ENCODE measurements at places on chromosomes 1 and 21.

DNA sequence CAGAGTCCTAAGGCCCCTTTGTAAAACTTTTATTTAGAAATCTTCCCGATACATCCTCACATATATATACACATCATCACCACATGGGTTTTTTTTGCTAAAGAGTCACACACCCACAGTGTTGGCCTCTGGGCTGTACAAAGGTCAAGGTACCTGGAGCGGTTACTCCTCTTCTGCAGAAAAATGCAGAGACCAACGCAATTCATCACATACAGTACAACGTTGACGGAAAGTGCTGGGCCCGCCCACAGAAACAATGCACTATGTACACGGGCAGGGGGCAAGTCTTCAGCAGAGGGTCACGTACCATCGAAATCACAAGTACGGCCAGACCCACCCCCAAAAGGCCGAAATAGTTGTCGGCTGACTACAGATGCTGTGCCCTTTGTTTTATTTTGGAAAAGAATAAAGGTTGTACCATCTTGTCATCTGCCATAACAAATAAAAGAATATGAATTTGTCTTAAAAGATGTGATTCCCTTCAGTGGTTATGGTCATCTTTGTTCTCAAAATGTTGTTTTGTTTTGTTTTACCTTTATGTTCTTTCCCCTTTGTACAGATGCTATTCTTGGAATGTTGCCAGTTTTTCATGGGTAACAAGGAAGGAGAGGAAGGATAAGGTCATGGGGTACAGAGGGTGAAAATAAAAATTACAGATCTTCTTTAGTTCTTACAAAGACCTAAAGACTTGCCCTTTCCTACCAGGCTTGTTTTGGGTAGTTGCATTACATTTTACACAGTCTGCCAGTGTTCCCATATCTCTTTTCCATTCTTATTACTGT, 15.6 kb downstream of the TAL1 start:
- no peak for DNase-seq

DNA sequence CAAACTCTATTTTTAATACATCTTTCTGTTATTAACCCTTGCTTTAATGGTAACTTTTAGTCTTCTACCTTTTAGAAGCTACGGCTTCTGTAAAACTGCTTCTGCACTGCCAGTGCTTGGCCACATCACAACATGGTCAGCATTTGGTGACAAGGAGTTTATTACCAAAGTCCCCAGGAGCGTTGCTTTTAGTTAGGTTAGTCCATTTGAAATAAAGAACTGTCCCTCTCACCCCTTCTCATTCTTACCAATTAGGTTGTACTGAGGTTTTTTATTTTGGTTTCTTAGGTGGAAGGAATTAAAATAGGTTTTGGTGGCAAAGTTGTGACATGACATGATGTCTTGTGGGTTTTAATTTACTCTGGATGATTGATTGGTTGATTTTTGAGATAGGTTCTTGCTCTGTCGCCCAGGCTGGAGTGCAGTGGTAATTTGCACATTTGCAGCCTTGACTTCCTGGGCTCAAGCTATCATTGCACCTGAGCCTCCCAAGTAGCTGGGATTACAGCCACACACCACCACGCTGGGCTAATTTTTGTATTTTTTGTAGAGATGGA, 39.2 kb downstream of the SPEN start:
- no peak for DNase-seq

DNA sequence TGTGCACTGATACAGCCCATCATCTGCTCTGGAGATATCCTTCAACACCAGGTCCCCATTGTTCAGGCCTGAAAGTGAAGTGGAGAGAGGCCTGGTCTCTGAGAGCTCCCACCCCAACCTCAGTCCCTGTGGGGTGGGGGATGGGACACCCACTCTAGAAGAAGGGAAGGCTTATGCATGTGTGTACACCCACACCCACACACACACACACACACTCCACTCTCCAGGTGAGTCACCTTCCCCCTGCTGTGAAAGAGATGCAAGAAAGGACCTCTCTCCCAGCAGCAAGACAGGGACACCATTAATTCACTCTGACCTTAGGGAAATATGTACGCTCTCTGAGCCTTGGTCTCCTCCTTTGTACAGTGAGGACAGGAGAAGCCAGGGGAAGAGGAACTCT, 5.9 kb downstream of the VSIG8 start:
- DNase-seq: no peak

DNA sequence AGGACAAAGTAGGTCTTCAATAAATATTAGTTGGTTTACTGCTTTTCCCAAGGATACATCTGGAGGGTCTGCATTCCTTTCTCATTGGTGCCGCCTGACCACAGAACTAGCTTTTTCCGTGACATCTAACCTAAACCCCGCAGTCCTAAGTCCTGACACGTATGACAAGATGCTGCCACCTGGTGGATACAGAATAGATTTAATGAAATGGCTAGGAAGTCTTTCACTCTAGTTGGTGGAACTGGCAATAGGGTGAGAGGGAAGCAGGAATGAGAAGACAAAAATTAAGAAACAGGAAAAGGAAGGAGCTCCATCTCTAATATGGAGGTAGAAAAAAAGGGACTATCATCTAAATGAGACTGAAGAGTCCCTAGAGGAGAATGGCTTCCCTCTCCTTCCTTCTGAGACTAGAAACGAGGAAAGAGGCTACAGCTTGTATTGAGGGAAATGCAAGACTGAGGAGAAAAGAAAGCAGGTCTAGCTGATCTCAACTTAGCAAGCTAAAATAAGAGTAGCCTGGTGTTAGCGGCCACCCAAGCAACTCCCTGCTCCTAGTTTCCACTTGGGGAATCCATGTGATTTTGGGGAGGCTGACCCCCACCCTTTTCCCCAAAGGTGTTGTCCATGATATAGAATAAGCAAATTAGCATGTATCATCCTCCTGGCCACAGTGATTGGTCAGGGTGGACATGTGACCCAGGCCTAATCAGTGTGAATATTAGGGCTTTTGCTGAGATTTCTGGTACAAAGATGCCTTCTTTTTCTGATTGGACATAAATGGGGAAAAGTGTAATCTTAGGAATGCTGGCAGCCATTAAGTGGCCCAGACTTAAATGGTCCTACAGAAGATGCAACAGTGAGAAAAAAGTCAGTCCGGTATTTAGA, 5.9 kb downstream of the RFX5 start:
- peak; percentile 86 for DNase-seq

DNA sequence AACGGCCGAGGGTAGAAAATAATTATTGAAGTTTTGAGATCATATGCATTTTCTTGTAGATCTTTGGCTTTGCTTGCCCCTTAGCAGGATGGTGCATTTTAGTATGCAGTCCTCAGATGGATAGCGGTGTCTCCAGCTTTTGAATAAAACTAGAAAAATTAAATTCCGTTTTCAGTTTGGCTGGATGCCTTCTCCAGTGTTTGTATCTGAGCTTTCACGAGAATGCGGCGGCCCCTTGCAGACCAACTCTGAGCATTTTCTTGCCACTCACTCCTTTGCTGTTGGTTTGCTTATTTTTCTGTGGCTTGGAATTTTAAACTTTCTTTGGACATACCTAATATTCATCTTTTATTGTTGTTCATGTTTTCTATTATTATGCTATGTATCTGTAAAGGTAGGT, 192.6 kb downstream of the NFIA start:
- no peak for DNase-seq

GRCh38 chr1:106700211-106700610, 356.3 kb upstream of the PRMT6 start:
- peak; percentile 16 for DNase-seq

GRCh38 chr21:14308234-14308633, 74.7 kb downstream of the HSPA13 start:
- DNase-seq: no peak

DNA sequence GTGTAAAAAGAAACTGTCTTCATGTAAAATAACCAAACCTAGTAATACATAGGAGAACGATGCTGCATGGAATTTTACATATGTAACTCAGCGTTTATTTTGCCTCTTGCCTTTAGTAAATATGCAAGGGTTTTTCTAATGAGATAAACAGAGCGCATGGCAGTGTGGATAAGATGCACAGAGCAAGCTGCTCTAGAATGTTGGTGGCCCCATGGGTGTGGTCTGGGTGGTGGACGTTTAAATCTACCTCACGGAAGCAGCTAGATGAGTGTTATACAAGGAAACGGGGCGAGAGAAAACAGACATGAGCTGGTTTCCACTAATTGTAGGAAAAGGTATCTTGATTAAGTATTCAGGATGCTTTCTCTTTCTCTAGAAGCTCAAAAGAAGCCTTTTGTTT, 205.9 kb downstream of the DSCAM start:
- DNase-seq: no peak

DNA sequence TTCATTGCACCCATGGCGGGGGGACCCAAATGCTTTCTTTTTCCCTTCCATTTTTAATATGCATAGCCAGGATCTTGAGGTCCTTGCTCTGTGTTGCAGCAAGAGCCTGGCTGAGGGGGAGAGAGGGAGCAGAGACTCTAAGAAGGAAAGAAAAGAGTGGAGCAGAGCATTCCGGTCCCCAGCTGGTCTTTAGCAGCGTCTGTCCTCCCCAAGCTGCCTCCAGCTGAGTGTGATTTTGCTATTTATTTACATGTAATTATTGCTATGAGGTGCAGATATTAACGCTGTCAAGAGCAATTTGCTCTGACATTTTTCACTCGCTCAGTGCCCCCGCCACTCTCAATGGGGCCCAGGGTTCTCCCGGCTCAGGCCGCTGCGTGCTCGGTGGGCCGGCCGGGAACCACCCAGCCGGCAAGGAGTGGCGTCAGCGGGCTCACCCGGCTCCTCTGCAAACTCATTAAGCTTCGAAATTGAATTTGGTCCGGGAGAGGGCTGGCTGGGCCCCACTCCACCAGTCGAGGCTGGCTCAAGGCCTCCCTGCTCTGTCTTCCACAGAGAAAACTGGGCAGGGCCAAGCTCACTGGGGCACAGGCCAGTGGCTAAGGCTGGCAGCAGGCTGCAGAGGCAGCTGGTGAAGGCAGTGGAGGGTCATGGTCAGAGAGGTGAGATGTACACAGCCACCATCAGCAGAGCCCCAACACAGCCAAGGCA, 93.2 kb downstream of the PAX7 start:
- DNase-seq: no peak

- DNase-seq: no peak
These were observed 108.0 kb downstream of the LBR start for GRCh38 chr1:225319871-225320270.

DNA sequence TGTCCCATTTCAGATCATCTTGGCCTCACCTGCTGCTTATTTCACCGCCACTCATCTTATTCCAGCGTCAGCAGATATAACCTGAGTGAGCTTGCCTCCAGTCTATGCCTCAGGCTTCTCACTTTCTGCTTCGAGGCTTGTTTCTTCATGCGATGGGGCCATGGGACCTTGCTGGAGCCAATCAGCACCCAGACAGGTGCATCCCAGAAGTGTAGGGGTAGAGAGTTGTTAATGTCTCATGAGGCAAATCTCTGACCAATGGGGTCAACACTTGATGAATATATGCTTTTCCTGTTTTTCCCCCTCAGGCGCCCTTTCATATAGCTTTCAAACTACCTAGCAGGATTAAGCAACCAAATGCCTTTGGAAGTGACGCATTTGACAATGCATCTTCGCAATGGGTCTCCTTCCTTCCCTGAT, 935 bp upstream of the YIPF1 start:
- no peak for DNase-seq

GRCh38 chr1:234936612-234937389, 191.8 kb downstream of the TOMM20 start:
- no peak for DNase-seq

GRCh38 chr21:37324558-37324957, 42.0 kb upstream of the DYRK1A start:
- DNase-seq: no peak

- peak; percentile 44 for DNase-seq
These were observed 15.2 kb downstream of the H6PD start for GRCh38 chr1:9249534-9250410.

DNA sequence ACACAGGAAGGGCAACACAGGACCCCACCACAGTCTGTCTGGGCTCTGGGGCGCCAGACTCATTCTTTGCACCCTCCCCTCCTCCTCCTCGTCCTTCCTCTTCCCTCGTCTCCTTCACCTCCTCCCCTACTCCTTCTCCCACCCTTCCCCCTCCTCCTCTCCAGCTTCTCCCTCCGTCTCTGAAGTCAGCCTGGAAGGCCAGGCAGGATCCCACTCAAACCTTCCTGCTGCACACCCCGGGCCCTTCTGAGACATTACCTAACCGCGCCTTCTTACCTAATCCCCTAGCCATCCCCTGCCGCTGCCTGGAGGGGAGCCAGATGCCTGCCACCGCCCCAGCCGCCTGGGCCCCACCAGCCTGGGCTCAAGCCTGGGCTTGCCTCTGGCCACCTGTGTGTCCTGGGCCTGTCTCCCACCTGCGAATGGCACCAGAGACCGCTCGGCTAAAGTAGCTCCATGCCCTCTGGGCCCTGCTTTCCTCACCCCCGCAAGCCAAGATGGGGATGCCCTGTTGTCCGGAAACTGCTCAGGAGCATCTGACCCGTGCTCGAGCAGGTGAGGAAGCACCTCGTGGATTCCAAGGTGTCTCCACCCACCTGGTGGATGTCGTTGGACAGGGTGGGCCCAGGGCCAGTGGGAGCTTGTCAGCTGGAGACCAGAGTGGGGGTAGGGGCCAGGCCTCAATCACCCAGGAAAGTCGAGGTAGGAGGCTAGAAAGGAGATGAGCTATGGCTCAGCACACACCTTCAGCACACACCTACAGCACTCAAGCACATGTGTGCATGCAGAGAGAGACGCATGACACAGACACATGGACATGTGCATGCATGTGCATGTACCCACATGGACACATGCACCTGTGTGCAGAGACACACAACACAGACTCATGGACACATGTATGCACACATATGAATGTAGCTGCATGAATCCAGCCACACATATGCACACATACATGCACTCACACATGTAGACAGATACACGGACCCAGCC, 31.9 kb downstream of the WNT9A start:
- DNase-seq: no peak

DNA sequence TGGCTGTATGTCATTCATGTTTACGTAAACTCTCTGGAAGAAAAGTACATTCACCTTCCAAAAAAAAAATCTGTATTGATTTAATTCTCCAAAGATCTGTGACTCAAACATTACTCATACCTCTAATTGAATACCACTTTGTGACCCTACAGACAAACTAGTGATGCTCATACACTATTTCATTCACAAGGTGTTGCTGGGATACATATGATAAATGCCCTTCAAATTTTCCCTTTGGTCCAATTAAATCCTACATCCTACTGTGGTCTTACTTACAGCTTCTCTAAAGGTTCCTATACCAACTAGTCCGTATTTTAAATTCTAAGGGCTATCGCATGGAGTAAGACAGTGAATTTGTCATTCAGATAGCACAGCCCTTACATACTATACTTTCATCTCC, 26.8 kb upstream of the CADM3 start:
- DNase-seq: no peak

GRCh38 chr1:90799326-90799725, 82.2 kb upstream of the BARHL2 start:
- no peak for DNase-seq

- DNase-seq: peak; percentile 42
These were observed at the start of gene EFNA3 for GRCh38 chr1:155078469-155079209. TSS of gene EFNA3 (plus strand) at chr1:155078837. CDS start at chr1:155078942, 105 bp downstream.

Data from IMR-90 (cell line).